Panc1 (cell line): ENCODE measurements at places on chromosomes 6 and 20. TPM values are rescaled to one million over a fixed set of nuclear protein-coding genes. Genes with fewer than 3 reads are reported as not detected.

Gene SRMS
- not detected for total RNA-seq

Gene DPPA5
- total RNA-seq: not detected

Gene MUCL3
- not detected for total RNA-seq

Gene LBP
- 0.15 TPM for total RNA-seq

Gene PNPLA1
- total RNA-seq: not detected

Gene C2
- total RNA-seq: 1.0 TPM

Gene KIAA1755
- 0.08 TPM for total RNA-seq

Gene NHSL1
- 20.6 TPM for total RNA-seq

Gene TRIM10
- total RNA-seq: not detected
